ENCODE measurements at places on chromosomes 6 and 20. TPM values are rescaled to one million over a fixed set of nuclear protein-coding genes. Genes with fewer than 3 reads are reported as not detected.

GABRR1 gene
- total RNA-seq, result not detected

EIF2S2 gene
- 125 TPM for total RNA-seq

SLC16A10 gene
- total RNA-seq, result 5.2 TPM

DEFB116 gene
- not detected for total RNA-seq

TPD52L2 gene
- total RNA-seq, result 119 TPM

C6orf15 gene
- total RNA-seq, result not detected

TMEM244 gene
- not detected for total RNA-seq

KCNQ5 gene
- total RNA-seq, result 6.9 TPM

HLA-DMB gene
- total RNA-seq, result 0.16 TPM

FOXO3 gene
- 11.5 TPM for total RNA-seq

HDDC2 gene
- 149 TPM for total RNA-seq

POU3F2 gene
- 1.6 TPM for total RNA-seq

TRMT11 gene
- 17.1 TPM for total RNA-seq

HUS1B gene
- 1.5 TPM for total RNA-seq

CNR1 gene
- total RNA-seq, result not detected

GSTA1 gene
- total RNA-seq, result not detected

B3GALT4 gene
- 1.2 TPM for total RNA-seq

NRSN1 gene
- total RNA-seq, result not detected

FOXA2 gene
- 4.2 TPM for total RNA-seq

PCSK2 gene
- total RNA-seq, result not detected

SIRPD gene
- not detected for total RNA-seq

PHF10 gene
- total RNA-seq, result 25.8 TPM

NOX3 gene
- total RNA-seq, result not detected

CLDN20 gene
- not detected for total RNA-seq

POU5F1 gene
- not detected for total RNA-seq

PHACTR1 gene
- 7.8 TPM for total RNA-seq

PREX1 gene
- 32.6 TPM for total RNA-seq

GGT7 gene
- 4.2 TPM for total RNA-seq

EPHA7 gene
- 0.03 TPM for total RNA-seq

SLC22A3 gene
- total RNA-seq, result not detected

MEP1A gene
- total RNA-seq, result not detected

MEI4 gene
- 0.06 TPM for total RNA-seq

IL17A gene
- total RNA-seq, result not detected

SLA2 gene
- total RNA-seq, result not detected

C20orf202 gene
- total RNA-seq, result not detected

CST5 gene
- not detected for total RNA-seq

TFAP2B gene
- total RNA-seq, result not detected

WFDC2 gene
- not detected for total RNA-seq
